ENCODE measurements at places on chromosomes 3 and 15. TPM values are rescaled to one million over a fixed set of nuclear protein-coding genes. Genes with fewer than 3 reads are reported as not detected.

The DUOX2 gene
- 2.4 TPM for polyA plus RNA-seq

The SEC62 gene
- 65.5 TPM for polyA plus RNA-seq

The GPR62 gene
- polyA plus RNA-seq = 0.32 TPM

The GOLGA8M gene
- polyA plus RNA-seq = 0.38 TPM

The TMCO5A gene
- polyA plus RNA-seq = not detected

The KLHL24 gene
- 16.2 TPM for polyA plus RNA-seq

The PARP15 gene
- polyA plus RNA-seq = 0.73 TPM

The SLC22A13 gene
- polyA plus RNA-seq = not detected

The AEN gene
- polyA plus RNA-seq = 9.3 TPM

The CFAP20DC gene
- polyA plus RNA-seq = 0.39 TPM

The TNFAIP8L3 gene
- polyA plus RNA-seq = 31.2 TPM

The TGM4 gene
- polyA plus RNA-seq = not detected

The IQSEC1 gene
- polyA plus RNA-seq = 27.8 TPM

The GNAT1 gene
- polyA plus RNA-seq = not detected

The CXCR6 gene
- polyA plus RNA-seq = 1.6 TPM

The RAB6B gene
- 2.5 TPM for polyA plus RNA-seq

The ACVR2B gene
- 1.4 TPM for polyA plus RNA-seq

All from urinary bladder (tissue), 4 donors.